ENCODE measurements at places on chromosomes 11 and 22.

- no peak for DNase-seq
Observed at GRCh38 chr11:68569357-68569756, 108.8 kb downstream of the PPP6R3 start.

- DNase-seq: peak; percentile 21
Observed at GRCh38 chr11:8099291-8099899, 18.4 kb downstream of the TUB start.

GRCh38 chr11:72684236-72684912, 10.2 kb upstream of the PDE2A start:
- DNase-seq: no peak

- DNase-seq: no peak
Observed at GRCh38 chr11:2541881-2542361, 97.1 kb downstream of the KCNQ1 start.

GRCh38 chr11:1303126-1303821, 6.2 kb downstream of the TOLLIP start:
- no peak for DNase-seq

GRCh38 chr22:45090497-45090910, 73.2 kb upstream of the NUP50 start:
- no peak for DNase-seq

- no peak for DNase-seq
Observed at GRCh38 chr11:118618991-118619375, 11.6 kb downstream of the PHLDB1 start.

DNA sequence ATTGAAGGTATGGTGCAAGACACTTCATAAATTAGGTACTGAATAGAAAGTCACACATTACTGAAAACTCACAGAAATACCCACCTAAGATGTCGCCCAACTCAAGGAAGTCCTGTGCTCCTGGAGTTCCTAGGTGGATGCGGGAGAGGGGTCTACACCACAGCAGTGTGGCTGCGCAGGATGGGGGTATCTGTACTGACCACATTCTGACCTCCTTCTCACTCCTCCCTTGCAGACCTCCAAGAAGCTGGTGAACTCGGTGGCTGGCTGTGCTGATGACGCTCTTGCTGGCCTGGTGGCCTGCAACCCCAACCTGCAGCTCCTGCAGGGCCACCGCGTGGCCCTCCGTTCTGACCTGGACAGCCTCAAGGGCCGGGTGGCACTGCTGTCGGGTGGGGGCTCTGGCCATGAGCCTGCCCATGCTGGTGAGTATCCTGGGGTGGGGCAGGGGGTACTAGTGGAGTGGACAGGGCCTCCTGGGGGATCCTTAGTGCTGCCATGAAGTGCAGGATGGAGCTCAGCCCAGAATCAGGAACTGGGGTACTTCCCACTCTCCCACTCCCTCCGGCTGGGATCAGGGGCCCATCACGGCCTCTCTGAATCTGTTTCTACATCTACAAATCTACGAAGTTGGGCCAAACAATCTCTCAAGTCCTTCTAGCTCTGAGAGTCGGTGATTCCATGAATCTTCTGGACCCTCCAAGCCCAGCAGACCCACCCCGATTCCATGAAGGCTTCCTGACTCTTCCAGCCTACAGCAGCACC, 4.9 kb downstream of the TKFC start:
- no peak for DNase-seq

DNA sequence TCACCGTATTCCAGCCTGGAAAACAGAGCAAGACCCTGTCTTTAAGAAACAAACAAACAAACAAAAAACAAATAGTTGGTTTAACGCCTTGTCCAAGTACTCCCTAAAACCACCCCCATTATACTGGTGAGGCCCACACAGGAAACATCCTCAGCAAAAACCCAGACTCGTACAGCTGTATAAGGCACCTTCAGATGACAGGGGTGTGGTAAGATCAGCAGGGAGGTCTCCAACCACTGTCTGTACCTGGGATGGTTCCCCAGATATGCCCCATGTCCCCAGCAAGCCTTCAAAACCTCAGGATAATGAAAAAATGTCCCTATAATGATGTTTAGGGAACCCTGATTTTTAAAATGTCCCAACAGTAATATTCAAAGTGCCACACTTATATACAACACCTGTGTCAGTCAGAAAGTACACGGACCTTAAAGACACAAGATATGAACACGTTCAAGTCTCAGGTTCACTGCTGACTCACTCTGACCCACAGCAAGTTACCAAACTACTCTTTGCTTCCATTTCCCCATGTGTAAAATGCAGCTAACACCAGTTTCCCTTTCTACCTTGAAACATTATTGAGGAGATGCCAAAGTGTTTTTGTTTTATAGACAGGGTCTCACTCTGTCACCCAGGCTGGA, 9.3 kb downstream of the SF3A1 start:
- DNase-seq: no peak

GRCh38 chr11:66315921-66316811, 678 bp downstream of the CD248 start:
- DNase-seq: no peak

DNA sequence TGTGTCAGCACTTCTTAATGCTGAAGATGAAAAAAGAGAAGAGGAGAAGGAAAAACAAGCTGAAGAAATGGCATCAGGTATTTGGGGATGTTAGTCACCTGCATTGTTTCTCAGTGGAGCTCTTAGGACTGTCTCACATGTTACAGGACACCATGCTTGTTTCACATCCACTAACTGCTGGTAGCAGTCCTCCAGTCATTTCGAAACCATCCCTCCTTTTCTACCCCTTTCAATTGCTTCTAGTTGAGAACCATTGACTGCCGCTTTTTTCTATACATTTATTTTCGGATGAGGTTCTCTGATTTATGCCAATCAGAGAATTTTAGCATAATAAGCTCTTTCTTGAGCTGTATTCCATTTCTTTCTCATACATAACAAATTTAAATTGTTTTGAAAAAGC, 21.5 kb downstream of the BIRC2 start:
- no peak for DNase-seq

DNA sequence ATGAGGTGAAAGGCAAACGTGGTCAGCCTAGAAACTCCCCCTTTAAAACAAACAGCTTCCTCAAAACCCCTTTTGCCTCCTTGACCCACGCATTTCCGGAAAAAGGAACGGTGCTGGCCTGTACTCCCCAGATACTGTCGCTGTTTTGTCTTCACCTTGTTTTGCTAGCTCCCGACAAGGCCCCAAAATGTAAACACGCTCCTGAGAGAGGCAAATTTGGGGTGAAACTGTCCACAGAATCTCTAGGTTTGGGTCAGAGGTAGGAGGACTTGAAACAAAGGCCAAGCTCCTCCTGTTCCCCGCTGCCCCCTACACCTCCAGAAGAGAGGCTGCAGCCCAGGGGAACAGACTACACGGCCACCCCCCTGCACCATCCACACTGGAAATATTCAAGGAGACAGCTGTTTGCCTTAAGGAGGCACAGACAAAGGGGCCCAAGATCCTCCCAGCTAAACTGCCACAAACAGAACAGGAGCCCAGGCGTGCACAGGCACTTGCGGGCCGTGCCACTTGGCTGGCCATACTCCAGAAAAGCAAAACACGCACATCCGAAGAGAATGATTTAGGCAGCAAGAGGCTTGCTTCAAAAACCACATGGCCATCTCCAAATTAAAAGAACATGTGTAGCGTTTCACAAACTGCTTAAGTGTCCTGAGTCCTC, 160.5 kb upstream of the GRK3 start:
- no peak for DNase-seq

GRCh38 chr22:25692397-25693267, 49.4 kb upstream of the MYO18B start:
- DNase-seq: no peak

DNA sequence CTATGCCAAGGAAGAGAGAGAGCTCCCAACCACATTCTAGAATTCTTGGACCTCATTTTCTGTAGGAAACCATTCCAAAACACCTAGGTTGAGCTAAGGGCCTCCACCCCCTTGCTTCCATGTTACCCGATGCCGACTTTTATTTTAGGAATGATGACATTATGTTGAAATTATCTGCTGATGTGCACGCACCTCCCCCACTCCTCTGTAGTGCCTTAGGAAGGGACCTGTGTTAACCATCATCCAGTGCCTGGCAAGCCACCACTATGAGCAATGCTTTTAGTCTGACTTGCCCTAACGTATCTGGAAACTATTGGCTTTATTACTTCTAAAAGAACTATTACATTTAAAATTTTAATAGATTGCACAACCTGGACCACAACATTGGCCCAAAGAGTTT, 42.1 kb downstream of the NCAPD3 start:
- no peak for DNase-seq

- DNase-seq: no peak
Observed at GRCh38 chr11:86933891-86934581, 21.2 kb downstream of the FZD4 start.

- DNase-seq: no peak
Observed at GRCh38 chr11:124623861-124624525, 1.3 kb downstream of the TBRG1 start.

DNA sequence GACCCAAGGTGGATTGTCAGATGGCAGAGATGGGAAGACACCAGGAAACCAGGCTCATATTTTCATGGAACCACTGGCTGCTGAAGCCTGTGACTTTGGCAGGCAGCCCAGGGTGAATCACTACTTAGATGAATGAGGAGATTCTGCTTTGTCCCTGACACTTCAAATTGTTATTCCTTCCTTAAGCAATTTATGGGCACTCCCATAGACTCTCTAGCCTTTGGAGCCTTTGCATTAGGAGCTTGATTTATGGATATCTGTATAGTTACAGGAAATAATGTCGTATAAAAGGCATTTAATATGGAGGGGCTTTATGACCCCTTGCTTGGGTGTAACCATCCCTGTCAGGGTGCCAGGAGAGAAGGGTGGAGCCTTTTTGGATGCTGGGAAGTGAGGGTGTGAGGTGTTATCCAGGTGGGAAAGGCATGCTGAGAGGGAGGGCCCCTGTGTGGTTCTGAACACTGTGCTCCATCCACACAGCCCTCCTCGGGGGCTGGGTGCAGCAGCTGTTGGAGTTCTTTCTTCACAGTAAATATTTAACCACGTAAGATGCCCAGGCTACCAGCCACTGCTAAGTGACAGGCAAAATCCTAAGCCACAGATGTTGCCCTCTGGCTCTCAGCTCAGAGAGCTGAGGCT, 35.3 kb downstream of the IL18 start:
- DNase-seq: no peak
